Stimulated activated CD4-positive, alpha-beta T cell treated with anti-CD3 and anti-CD28 coated beads, Interleukin-4, amount 100 ng/mL, for 1 hour (primary cell): ENCODE measurements at places on chromosomes 5 and 9.

- DNase-seq, result no peak
Observed at GRCh38 chr9:121844098-121844497, 192.7 kb downstream of the DAB2IP start.

DNA sequence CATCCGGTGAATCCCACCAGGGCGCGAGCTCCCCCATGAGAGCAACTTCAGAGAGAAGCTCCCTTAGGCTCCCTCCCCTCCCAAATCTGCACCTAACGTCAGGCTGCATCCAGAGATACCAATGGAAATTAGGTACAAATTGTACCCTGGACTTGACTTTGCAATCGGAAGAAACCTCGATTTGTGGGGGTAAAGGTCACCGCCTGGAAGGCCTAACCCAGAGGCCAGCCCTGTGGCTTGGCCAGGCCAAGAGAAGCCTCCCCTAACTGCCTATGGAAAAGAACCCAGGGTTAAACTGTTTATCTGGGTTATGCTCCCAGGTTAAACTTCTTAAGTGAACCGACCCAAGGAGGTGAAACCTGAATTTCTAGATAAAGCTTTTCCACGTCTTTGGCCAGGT lies 80.4 kb downstream of the GTF3C4 start:
- DNase-seq, result no peak

- DNase-seq, result no peak
Observed at GRCh38 chr5:73314395-73315257, 134.0 kb downstream of the FOXD1 start.

DNA sequence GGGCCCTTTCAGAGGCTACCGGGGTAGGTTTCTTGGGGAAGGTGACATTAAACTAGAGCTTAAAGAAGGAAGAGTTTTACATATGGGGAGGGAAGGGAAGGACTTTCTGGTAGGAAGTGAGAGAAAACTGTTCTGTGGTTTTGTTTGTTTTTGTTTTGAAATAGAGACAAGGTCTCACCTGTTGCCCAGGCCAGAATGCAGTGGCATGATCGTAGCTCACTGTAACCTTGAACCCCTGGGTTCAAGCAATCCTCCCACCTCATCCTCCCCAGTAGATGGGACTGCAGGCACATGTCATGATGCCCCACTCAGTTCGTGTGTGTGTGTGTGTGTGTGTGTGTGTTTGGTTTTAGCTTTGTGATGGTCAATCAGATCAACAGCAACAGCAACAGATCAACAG lies 37.4 kb upstream of the CNOT6 start:
- DNase-seq, result no peak

DNA sequence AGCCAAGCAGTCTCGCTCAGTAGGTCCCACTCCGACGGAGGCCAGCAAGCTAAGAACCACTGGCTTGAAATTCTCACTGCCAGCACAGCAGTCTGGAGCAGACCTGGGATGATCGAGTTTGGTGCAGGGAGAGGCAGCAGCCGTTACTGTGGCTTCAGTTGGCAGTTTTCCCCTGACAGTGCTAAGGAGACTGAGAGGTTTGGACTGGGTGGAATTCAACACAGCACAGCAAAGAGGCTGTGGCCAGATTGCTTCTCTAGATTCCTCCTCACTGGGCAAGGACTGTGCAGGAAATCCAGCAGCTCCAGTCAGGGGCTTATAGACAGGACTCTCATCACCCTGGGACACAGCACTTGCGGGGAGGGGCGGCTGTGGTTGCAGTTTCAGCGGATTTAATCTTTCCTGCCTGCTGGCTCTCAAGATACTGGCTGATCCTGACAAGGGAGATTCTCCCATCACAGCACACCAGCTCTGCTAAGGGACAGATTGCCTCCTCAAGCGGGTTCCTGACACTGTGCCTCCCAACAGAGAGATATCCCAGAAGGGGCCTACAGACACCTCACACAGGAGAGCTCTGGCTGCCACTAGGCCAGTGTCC lies 122.1 kb downstream of the YIPF5 start:
- no peak for DNase-seq
